Non-pigmented ciliary epithelial cell (primary cell): ENCODE measurements at places on chromosomes 6 and 20.

DNA sequence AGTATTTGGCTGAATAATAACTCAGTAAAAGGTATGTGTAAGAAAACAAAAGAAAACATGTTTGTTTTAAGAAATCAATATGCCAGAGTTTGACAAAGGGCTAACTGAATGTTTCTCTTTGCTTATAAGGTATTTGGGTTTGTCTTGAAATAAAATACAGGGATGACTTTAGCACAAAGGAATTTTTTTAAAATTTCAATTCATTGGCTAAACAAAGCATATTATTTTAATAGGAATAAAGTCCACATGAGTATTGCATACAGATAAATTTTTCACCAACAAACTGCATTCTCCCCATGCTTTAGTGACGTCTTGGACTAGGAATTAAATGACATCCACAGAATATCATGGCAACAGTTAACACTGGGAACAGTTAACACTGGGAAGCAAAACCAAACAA lies 480.0 kb upstream of the JAG1 start:
- DNase-seq = no peak

- DNase-seq = no peak
These were observed 52.2 kb downstream of the TPBG start for GRCh38 chr6:82415820-82416219.

- DNase-seq = no peak
These were observed 35.1 kb upstream of the SMIM8 start for GRCh38 chr6:87287251-87287650.

- DNase-seq = no peak
These were observed 628 bp downstream of the RBM24 start for GRCh38 chr6:17281497-17282481.

GRCh38 chr6:132651062-132651461 lies 7.9 kb downstream of the TAAR1 start:
- no peak for DNase-seq
